Right lung (tissue), 10 donors: ENCODE measurements at places on chromosomes 4 and X. TPM values are rescaled to one million over a fixed set of nuclear protein-coding genes. Genes with fewer than 3 reads are reported as not detected.

DNA sequence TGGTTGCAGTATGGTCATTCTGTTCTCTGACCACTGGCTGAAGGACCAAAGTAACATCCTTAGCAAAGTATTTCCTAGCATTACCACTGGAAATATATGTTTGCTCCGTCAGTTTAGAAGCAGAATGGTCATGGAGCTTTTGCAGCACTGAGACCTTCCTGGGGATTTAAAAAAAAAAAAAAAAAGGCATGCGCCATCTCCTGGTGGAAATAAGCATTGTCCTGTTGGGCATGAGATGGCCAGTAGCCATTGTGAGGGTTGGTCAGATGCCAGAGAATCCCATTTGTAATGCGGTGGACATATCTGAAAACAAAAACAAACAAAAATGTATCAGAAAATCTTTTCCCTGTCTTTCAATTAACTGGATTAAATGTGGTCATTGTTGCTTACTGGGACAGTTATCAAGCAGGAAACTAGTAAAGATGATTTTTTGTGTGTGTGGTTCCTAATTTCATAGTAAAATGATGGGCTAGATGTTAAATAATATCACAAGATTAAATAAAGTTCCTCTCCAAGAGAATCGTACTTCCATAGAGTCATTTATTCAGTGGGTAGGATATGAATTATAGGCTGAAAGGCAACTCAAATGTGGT is 139.6 kb downstream of the SOWAHB start:
- DNase-seq = peak; percentile 67

- DNase-seq = no peak
Observed at GRCh38 chr4:13415068-13415785, 68.9 kb downstream of the RAB28 start.

PAPSS1 gene
- polyA plus RNA-seq = 58.0 TPM

DNA sequence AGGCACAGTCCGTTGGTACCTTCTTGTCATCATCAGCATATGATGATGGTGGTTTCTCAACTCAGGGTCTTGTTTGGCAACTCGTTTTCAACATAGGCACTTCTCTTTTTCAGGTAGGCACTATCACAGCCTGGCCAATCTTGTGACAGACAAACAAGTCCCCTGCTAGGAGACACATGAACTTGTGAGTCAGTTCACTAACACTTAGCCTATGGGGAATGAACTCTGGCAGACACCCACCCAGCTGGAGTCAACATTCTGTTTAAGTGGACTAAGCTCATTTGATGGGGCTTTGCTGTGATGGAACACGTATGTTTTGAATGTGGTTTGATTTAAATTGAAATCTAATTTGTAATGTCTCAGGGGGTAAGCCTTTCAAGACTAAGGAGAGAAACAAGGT is 100.7 kb upstream of the MAMLD1 start:
- DNase-seq = no peak

ADAM29 gene
- 0.17 TPM for polyA plus RNA-seq

GRCh38 chr4:174316546-174316945 is 32.8 kb downstream of the CEP44 start:
- DNase-seq = no peak

DNA sequence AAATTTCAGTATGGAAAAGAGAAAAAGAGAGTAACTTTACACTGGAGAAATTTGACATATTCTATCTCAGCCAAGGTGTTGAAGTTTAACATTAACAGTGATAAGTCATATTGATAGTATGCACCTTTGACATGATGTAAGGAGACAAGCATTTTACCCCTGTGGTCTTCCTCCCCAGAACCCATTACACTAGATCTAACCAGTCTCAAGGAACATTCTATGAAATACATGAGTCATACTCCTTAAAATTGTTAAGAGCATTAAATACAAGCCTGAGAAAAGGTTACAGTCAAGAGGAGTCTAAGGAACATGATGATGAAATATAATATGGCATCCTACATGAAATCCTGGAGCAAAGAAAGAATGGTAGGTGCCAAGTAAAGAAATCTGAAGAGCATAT is 1151.3 kb upstream of the IGFBP7 start:
- DNase-seq = no peak

DNA sequence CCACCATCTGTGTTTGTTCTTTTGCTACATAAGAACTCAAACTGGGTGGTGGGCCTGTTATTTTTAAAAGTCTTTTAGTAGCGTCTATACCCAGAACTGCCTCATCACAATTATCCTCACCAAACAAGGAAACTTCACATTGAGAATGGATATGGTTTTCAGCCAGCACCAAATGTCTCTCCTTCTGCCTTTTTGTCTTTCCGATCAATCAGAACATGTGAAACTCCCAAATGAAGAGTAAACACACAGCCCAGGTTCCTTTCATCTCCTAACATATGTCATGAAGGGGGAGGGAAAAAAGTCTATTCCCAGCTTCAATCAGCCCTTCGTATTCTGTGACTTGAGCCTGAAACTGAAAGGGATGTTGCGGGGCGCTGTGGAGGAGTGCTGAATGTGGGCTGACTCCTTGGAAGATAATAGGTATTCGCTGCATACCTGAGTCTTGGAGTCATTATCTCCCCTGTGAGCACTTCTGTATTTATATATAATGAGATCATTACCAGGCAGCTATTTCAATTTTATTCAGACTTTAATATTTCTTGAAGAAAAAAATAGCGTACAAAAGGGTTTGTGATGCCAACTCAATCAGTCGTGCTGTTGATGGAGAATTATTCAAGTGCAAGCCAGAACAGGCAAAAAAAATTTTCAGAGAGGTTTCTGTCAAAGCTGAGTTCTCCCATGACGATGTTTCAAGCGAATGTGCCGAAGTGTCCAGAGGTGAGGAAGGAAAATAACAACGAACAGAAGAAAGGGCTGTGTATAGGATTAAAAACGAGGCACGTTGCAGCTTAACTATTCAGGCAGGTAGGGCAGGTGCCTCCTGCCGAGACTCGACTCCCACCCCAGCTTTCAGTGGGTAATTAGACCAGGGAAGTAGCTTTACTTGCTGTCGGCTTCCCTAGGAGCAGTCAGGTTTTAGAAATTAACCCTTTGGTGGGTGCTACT is 163.9 kb upstream of the NOCT start:
- no peak for DNase-seq

PLXNB3 gene
- polyA plus RNA-seq = 4.1 TPM

- DNase-seq = no peak
Observed at GRCh38 chr4:93743635-93744034, 84.9 kb upstream of the ATOH1 start.

- no peak for DNase-seq
Observed at GRCh38 chr4:123623611-123624010, 227.0 kb downstream of the SPRY1 start.

FGFBP2 gene
- not detected for polyA plus RNA-seq

DNA sequence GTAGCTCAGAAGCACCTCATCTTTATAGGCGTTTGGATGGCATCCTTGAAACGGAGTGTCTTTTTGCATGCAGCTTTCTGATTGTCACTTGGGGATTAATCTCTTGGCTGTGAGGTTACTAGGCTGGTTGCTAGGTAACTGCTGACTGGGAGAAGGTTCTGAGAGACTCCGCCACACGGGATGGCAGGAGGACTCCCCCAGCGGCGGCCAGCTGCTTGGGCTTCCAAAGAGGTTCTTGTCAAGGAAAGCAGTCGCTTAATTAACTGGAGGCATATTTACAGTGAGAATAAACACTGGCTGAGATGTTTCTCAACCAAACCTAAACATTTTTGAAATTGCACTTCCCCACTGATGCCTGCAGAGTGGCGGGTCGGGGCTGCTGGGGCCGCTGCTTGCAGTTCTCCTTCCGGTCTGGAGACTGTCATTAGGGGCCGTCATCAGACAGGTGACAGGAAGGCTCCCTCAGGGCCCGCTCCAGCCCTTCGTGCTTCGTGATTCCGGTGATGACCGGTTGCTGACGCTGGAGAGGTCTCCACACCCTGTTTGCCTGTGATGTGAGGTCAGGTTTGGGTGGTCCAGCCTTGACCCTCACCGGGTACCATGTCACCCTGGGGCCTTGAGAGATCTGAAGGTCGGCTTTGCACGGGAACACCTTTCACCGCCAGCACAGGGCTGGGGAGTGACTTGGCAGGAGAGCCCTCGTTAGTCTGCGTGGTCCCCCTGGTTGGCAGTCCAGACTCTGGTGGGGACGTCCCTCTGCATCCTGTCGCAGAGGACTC is 9.1 kb downstream of the NSG1 start:
- no peak for DNase-seq

DNA sequence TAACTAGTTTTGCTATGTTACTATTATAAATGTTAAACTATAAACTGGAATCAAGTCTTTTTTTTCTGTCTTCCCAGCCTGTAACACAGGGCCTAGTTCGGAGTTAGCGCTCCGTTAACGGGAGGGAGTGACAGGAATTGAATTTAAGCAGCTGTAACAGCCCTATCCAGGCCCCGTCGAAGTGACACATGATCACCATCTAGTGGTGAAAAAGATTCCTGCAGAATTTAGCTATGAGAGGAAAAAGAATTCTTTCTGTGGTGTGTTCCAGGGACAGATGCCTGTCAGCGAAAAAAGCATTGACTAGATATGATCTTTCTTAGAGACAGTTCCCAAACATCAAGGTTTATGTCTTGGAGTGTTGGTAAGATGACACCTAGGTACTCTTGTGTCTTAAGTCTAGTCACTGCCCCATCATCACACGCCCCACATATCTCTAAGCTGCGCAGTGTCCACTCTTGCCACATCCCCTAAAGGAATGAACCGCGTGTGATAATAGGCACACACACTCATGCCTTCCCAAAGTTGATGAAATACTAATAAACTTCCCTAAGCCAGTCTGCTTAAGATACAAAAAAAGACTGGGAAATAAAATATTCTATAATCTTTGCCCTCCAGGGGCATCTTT is 2.1 kb downstream of the GAB3 start:
- DNase-seq = no peak

- DNase-seq = no peak
Observed at GRCh38 chrX:120380699-120381098, 18.8 kb downstream of the ATP1B4 start.

SMIM31 gene
- 0.48 TPM for polyA plus RNA-seq

ATOH1 gene
- polyA plus RNA-seq = not detected

TDO2 gene
- 45.2 TPM for polyA plus RNA-seq

GRIA2 gene
- 3.4 TPM for polyA plus RNA-seq

FOXR2 gene
- not detected for polyA plus RNA-seq

GRCh38 chr4:143399113-143399949 is 62.7 kb downstream of the GAB1 start:
- DNase-seq = no peak

ADH4 gene
- 1.3 TPM for polyA plus RNA-seq

LRCH2 gene
- polyA plus RNA-seq = 17.5 TPM

DNA sequence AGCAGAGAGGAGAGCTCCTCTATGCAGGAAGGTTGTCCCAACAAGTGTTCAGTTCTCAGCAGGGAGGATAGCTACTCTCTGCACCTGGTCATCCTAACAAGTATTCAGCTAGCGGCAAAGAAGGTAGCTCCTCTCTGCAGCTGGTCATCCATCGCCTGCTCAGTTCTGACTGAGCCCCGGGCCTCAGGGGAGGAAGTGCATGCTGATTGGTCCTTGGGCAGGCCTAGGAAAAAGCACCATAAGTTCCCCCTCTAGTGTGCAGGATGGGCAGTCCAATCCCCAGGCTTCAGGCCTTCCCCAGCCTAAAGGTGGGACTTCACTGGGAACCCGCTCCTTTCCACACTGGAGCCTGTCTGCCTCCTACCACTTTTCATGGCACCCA is 4.4 kb upstream of the FBXW7 start:
- no peak for DNase-seq

SLC4A4 gene
- 39.1 TPM for polyA plus RNA-seq
